ENCODE measurements at places on chromosomes 12 and 14.

DNA sequence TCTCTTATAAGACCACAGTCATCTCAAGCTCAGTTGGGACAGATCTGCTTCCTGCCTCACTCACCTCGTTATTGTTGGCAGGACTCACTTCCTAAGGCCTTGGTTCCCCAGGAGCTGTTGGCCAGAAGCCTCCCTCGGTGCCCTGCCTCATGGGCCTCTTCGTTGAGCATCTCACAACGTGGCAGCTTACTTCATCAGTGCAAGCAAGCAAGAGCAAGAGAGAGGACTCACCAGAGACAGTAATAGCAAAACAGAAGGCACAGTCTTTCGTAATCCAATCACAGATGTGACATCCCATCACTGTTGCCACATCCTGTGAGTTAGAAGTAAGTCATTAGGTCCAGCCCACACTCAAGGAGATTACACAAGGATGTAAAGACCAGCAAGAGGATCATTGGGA, 5.1 kb upstream of the NUMB start:
- DNase-seq: peak; percentile 76

GRCh38 chr12:18054925-18055619, 34.9 kb downstream of the RERGL start:
- DNase-seq: no peak

GRCh38 chr14:99792210-99792535, 1.0 kb upstream of the EML1 start:
- DNase-seq: no peak

GRCh38 chr14:71799841-71800240, 132.4 kb upstream of the RGS6 start:
- no peak for DNase-seq

- DNase-seq: no peak
Observed at GRCh38 chr12:93200291-93200917, 177.3 kb upstream of the NUDT4 start.
